ENCODE measurements at places on chromosomes 4 and X.

- DNase-seq = no peak
These were observed 283.4 kb downstream of the BCOR start for GRCh38 chrX:39814391-39814790.

DNA sequence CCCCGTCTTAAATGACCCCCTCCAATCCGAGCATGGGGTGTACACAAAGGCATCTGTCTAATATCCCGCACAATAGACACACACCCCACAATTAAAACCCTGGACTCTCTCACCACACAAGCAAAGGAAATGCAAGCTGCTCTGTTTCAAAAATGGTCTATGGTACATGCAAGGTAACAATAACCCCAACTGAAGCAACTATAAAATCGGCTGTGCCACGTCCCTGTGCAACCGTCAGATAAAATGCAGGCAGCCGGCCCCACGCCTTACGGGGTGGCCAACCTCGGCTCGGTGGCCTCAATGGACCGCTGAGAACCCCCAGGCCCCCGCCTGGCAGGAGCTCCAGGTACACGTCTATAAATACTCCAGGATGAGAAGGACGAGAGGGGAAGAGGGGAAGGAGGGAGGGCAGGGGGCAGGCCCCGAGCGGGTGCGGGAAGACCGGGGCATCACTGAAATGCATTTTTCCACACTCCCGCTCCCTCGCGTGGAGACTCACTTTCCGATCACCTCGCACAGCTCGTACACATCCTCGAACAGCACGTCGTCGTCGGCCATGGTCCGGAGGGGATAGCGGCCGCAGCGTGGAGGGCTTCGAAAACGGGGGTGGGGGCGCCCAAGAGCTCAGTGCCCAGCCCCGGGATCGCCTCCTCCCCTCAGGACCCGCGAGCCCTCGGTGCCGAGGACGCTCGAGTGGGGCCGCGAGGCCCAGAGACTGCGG lies 763 bp downstream of the CASK start:
- no peak for DNase-seq

DNA sequence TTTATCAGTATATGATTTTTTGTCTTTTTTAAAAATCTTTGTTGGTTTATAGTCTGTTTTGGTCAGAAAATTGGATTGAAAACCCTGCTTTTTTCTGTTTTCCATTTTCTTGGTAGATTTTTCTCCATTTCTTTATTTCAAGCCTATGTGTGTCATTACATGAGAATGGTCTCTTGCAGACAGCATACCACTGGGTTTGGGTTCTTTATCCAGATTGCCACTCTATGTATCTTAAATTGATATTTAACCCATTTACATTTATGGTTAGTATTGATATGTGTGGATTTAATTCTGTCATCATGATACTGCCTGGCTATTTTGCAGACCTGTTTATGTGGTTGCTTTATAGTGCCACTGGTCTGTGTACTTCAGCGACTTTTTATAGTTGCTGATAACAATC lies 239.9 kb upstream of the NDST4 start:
- no peak for DNase-seq

DNA sequence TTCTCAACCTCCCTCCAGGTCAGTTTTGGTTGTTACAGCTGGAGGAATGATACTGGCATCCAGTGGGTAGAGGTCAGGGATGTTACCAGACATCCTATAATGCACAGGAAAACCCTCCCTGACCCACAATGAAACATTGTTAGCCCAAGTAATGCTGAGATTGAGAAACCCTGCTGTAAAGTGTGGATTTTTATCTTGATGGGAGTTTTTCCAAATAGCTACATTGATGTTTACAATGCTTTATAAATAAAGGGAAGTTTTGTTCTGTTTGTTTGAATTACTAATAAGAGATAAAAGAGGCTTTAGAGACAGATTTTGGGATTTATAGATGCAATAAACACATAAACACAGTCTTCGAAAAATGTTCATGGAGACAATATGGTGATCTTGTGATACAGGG lies 194.0 kb upstream of the NUDT6 start:
- no peak for DNase-seq

DNA sequence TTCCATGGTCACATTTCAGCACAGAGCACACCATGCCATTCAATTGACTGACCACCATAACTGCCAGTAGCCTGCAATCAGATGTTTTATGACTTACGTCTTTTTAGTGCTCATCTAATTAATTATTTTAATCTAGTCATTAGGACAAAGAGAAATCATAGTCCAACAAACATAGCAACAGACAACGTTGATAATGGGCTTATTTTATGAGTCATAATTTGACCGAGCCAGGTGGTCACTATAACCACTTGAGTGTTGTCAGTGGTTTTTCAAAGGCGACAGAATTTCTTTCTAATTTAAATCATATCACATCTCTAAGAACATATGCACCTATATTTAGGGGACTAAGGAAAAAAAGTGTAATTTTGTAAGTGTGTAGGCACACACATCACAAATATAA lies 1.9 kb downstream of the SEC24D start:
- no peak for DNase-seq

DNA sequence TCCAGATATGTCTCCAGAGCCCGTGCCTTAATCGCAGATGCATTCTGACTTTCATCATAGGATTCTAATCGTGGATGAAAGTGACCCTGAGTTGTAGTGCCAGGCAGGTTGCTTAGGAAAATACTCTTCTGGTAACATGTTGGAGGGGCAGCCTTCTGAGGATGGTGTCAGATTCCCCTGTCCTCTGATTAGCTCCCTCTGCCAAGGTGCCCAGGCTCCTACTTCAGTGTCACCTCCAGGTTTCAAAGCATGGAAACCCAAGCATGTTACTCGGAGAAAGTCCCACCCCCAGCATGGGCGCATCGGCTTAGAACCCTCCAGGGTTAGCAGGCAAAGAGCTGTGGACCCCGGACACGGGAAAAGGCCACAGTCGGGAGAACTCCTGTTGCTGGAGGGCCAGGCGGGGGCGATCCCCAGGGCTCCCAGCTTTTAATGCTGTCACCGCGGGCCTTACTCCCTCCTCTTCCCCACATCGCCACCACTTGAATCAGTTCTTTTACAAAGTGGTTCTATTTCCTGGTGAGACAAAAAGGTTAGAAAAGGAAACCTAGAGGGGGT lies 44.5 kb downstream of the TRIM2 start:
- no peak for DNase-seq

- DNase-seq = no peak
These were observed 154.1 kb downstream of the RASL11B start for GRCh38 chr4:53016099-53016820.

GRCh38 chrX:26146024-26146423 lies 7.9 kb downstream of the MAGEB18 start:
- no peak for DNase-seq

DNA sequence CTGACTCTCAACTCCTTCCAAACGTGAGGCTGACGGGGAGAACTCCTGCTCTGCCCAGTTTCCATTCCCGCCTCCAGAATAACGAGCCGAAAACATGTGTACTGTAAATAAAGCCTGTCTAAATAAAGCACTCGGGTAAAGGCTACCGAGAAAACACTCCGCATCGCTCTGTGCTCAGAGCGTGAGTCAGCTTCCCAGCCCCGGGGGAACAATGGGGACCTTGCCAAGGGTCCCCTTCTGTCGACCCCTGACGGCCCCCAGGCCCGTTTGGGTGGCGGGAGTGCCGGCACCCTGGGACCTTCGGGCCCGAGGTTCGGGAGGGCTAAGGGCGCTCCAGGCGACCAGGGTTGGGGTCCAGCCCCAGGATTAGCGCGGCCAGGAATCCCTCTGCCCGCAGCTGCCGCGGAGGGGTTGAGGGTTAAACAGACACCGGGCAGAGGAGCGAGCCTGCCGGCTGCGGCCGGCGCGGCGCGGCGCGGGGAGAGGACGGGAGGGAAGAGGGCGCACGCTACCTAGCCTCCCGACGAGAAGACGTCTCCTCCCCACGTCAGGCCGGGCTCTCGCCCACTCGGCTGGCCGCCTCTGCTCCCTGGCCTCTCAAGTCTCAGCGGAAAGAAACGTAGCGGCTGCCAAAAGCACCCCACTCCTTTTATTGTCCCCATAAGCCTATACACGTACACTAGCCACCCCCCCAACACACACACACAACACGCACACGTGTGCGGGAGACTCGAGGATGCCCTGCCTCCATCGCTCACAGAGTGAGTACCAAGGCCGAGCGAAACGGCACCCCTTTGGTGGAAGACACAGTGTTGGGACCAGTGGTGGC lies 85.5 kb downstream of the BCOR start:
- DNase-seq = no peak

DNA sequence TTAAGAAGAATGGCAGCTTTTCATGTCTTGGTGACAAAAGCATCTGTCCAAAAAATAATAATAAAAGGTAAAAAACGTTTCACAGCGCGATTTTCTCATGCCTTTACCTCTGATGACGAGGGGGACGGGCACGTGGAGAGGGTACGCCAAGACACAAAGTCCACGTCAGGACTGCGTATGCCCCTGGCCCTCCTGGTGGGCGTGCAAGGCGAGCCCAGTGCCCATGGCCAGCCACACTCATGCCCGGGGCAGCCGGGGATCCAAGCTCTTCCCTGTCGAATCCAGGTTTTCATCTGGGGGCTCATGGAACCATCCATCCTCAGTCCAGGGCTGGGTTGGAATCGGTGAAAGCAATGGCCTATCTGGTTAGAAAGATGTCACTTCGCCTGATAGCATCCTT lies 176.6 kb downstream of the AFAP1 start:
- no peak for DNase-seq

GRCh38 chr4:19776021-19776459 lies 475.7 kb upstream of the SLIT2 start:
- no peak for DNase-seq

DNA sequence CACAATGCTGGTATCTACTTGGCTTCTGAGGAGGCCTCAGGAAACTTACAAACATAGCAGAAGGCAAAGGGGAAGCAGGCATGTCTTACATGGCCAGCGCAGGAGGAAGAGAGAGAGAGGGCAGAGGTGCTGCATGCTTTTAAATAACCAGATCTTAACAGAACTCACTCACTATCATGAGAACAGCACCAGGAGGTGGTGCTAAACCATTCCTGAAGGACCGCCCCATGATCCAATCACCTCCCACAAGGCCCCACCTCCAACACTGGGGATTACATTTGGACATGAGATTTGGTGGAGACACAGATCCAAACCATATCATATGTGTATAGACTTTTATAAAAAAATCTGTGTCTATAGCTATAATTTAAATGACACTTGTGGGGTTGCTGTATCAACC lies 48.6 kb upstream of the ERVMER34-1 start:
- DNase-seq = no peak

DNA sequence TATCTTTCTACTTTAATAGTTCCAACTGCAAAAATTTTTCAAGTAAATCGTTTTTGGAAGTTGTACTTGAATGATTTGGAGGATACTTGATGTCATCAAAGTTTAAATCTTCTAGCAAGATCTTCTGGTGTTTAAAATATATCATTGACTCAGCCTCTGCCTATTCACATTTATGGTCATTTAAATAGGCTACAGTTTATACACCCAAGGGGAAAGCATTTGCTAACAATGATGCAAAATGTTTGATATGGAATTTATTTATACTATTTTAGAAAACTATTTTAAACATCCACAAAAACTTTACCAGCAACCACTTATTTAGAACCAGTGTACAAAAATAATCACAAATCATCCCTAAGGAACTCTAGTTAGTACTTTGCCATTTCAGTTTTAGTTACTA lies 123.3 kb upstream of the STIM2 start:
- DNase-seq = no peak

DNA sequence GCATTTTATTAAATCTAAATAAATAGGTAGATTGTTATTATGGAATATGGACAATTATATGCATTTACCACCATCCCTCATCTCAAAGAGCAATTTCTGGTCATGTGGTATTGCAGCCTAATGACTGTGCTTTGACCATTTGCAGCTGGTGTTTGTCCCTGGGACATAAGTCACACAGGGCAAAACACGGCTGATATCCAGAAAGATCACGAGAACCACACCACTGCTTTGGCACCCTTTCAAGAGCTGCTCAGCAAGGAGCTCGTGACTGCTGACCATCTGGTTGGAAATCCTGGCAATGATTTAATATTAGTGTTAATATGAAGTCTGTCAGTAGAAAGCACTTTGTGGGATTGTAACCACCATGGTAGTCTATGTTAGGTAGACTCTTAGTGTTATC lies 545.0 kb downstream of the GBA3 start:
- DNase-seq = no peak

DNA sequence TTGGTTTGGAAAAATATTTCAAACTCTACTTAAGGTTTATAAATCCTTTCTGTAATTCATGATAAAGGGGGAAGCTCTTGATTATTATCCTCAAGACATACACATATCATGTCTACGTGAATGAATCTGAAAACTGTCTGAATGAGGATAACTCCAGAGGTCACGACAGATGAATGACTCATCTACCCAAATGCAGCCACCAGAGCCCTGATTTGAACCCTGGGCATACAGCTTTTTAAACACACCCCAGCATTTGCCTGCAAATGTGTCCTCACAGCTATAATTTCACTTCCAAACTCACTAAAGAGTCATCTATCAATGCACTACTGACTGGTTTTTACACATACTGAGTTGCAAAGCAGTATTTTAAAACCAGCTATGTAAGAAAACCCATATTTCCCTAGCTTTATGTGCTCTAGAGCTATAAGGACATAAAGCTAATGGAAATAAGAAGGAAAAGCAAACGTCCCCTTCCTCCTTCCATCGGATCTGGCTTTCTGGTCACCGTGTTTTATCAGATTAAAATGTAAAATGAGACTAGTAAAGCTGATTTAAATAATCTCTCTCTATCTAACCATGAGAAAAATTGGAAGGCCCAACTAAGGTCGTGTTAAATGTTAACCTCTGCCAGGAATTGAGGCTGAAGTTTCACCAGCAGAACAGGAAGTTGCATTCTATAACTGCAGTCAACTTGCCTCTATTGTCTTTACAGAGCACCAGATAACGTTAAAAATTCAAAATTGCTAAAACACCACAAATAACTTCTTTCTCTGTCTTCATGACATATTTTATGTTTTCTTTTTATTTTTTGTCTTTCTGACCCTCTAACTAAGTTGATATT lies 63.1 kb upstream of the SPP1 start:
- no peak for DNase-seq

- DNase-seq = no peak
These were observed 85.0 kb downstream of the WWC2 start for GRCh38 chr4:183183906-183184535.

DNA sequence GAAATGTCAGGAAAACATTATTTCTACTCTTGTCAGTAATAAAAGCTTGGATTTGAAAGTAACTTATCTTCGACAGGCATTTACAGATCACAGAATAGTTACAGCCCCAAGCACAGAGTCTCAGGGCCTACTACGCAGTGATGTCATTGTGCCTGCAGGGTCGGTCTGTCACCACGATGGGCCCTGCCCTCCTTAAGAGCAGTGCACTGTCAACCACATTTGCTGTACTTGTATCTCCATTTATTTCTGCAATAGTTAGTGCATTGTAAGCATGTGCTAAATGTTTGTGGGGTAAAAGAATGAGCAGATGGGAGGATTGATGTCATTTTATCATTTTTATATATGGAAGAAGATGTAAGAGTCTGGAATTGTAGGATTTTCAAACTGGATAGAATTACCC lies 13.6 kb upstream of the CCKAR start:
- no peak for DNase-seq

GRCh38 chr4:105236202-105236915 lies 89.7 kb downstream of the TET2 start:
- DNase-seq = no peak

GRCh38 chr4:156660465-156660864 lies 311.1 kb downstream of the PDGFC start:
- no peak for DNase-seq

All from activated CD4-positive, alpha-beta T cell treated with anti-CD3 and anti-CD28 coated beads for 24 hours (primary cell).